ENCODE measurements at places on chromosomes 5 and 9.

GRCh38 chr5:140630292-140631035, 2.5 kb downstream of the CD14 start:
- no peak for DNase-seq

DNA sequence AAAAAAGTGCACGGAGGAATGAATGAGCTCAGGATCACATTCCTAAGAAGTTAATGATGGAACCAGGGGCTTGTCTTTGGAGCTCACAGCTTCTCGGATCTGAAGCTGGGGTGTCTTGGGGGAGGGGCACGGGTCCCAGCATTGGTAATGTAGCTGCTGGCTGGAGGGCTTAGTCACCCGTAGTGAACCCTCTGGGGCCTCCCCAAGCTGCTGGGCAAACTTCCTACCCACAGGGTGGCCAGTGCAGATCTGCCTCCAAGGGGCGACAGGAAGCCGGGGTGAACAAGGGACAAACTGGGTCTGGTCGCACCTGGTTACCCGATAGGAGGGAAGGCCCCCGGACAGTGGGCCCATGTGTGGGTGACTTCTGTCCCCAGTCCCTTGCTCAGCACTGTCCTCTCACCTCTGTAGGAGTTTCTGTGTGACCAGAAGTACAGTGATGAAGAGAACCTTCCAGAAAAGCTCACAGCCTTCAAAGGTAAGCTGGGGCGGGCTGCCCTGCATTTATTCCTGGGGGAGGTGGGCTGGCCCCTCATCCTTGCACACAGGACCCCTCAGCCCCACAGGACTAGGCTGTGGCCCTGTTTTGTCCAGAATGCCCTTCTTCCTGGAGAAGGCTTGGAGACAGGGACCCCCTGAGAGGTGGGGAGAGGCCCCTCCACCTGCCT, 14.1 kb upstream of the NUP214 start:
- DNase-seq: no peak

- no peak for DNase-seq
Observed at GRCh38 chr9:107169796-107170195, 113.3 kb upstream of the RAD23B start.

DNA sequence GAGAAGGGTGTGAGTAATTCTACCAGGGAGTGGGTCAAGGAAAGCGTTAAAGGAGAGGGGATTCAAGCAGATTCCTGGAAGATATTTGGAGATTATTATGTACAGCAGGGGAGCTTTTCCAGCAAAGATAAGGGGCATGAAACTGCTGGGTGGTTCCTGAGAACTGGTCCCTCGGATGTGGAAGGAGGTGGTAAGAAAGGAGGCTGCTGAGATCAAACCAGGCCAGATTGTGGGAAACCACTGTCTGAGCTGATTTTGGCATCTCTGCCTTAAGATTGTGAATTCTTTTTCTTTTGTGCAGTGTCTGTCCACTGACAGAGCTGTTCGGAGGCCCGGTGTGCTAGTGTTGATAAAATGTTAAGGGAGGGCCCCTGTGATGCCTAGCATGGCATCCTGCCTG, 45.4 kb downstream of the SNX30 start:
- no peak for DNase-seq

GRCh38 chr5:139799359-139799758, 3.8 kb downstream of the PSD2 start:
- no peak for DNase-seq

GRCh38 chr9:79799691-79800335, 228.0 kb downstream of the TLE4 start:
- DNase-seq: no peak

- no peak for DNase-seq
Observed at GRCh38 chr5:125829349-125829748, 593.9 kb upstream of the GRAMD2B start.

GRCh38 chr9:124493794-124494479, 13.3 kb downstream of the NR5A1 start:
- DNase-seq: no peak

DNA sequence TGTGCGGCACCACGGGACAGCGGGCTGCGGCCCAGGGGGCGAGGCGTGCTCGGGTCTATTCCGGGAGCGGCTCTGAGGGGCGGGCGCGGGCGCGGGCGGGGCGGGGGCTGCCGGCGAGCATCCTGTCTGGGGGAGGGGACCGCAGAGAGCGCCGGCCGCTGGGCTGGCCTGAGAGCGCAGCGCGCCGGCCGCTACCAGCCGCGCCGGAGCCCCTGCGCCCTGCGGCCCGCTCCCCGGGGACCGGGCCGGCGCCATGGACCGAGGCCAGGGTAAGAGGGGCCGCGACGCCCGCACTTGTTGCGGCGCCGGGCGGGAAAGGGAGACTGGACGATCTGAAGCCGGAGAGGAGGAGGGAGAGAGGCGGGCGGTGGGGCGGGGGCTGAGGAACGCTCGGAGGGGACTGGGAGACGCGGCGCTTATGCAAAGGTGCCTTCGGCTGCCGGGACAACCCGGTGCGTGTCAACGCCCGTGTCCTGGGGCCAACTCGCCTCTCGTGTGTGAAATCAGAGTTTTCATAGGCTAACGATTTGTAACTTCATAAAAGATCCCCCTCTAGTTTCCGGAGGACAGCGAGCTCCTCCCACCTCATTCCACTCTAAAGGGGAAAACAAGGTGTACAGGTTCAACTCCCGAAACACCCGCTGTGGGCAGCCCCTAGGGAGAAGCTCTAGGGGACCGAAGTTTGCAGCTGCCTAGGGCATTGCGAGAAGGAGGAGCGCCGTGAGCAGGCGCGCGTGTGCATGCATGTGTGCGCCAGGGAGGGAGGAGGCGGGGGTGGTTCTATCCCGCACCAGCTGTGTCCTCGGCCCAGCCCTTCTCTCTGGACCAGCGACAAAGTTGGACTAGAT, at the start of gene AFAP1L1:
TSS of gene AFAP1L1 (plus strand) at position 144 of the 848 bp plus-strand sequence. CDS start at position 254, 110 bp downstream.
- no peak for DNase-seq

- no peak for DNase-seq
Observed at GRCh38 chr5:15645381-15646160, 145.6 kb downstream of the FBXL7 start.

DNA sequence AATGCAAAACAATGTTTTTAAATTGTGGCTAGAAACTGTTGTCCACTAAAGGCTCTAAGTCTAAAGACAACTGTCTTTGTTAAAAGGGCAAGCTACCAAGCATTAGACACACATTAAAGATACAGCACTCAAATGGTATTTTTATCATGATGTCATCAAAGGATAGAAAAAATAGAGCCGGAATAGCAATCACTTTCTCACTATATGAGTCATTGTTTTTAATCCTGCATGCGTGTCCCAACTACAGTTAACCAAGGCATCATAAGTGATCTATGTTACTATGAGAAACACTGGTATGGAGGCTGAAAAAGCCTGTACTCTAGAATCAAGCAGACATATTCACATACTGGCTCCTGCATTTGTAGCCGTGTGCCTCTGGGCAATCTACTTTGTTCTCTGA, 1.9 kb upstream of the PJA2 start:
- no peak for DNase-seq

- no peak for DNase-seq
Observed at GRCh38 chr5:5954275-5954598, 424.1 kb downstream of the MED10 start.

GRCh38 chr5:67652201-67652600, 455.6 kb upstream of the CD180 start:
- no peak for DNase-seq

DNA sequence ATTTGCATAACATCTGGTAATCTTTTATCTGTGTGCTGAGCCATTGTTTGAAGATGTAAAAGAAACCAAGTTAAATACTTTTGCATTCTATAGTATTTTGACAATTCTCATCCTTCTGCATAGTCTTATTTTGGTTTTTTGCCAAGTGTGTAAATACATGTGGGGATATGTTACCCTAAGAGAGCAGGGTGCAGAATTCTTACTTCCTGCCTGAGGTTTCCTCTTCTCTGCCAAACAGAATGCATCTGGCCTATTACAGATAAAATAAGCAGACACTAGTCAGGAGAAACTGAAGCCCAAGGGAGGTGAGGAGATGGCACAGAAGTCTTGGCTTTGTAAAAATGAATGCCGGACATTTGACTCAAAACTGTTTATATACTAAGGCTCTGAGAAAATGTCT, 462.1 kb downstream of the TMEM38B start:
- no peak for DNase-seq

- DNase-seq: no peak
Observed at GRCh38 chr9:120862452-120862851, 14.5 kb downstream of the PHF19 start.

- DNase-seq: peak; percentile 75
Observed at GRCh38 chr9:89604729-89605464, at the start of gene GADD45G. GADD45G (plus strand) TSS chr9:89605012; CDS start chr9:89605122, 110 bp downstream.

DNA sequence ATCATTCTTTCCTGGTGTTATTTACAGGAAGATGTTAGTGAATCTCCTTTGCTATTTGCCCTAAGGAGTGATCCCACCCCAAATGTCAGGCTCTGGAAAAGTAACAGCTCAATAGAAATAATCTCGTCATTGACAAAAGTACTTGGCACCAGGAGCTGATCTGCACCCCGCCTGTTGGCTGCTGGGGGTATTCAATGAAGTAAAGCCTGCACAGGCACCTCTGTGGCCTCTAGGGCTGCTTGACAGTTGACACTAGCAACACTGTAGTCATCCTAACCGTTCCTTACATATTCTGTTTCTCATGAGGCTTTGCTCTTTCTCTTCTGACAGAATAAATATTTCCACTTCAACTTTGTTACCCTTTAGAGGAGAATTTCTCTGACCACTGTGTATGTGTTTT, 103.4 kb downstream of the DOCK2 start:
- no peak for DNase-seq

DNA sequence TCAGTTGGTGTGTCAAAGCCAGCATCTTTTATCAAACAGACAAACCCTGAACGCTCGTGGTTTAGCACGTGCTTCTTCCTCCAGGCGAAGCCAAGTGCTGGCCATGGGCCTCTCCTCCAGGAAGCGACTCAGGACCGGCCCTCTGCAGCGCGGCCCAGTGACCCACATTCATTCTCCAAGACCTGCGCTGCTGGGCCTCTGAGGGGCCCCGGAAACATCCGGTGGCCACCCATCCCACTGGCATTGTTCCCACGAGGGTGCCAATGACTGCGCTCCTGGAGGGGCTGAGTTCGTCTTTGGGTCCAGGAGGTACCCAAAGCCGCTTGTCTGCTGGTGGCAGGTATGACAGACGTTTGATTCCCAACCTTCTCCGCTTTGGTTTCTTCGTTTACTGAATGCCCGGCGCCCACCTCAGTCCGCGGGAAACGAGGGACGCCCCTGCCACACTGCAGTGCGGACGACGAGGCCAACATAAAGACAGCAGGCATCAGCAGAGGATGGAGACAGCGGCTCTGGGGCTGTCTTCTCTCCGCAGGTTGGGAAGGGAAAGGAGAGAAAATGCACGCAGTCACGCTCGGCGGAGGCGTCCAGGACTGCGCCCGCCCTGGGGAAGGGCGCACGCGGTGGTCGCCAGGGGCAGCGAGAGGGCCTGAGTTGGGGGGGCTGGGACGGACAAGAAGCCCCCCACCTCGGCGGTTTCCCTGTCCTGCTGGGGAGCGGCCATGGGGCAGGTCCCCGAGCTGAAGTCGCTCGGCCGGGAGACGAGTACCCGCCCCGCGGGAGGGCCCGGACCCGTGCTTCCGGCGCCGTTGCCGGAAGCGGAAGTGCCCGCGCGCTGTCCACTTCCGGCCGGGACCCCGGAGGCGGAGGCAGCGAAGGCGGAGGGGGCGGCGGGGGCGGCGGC, at the start of gene EXOC3:
TSS of gene EXOC3 (plus strand) at position 842 of the 904 bp plus-strand sequence. CDS start 3,030 bp downstream, outside the sequence.
- no peak for DNase-seq

GRCh38 chr9:133741716-133742115, 3.6 kb upstream of the SARDH start:
- no peak for DNase-seq
